Vagina (tissue), 2 donors: ENCODE measurements at places on chromosomes 6 and 20. TPM values are rescaled to one million over a fixed set of nuclear protein-coding genes. Genes with fewer than 3 reads are reported as not detected.

DNA sequence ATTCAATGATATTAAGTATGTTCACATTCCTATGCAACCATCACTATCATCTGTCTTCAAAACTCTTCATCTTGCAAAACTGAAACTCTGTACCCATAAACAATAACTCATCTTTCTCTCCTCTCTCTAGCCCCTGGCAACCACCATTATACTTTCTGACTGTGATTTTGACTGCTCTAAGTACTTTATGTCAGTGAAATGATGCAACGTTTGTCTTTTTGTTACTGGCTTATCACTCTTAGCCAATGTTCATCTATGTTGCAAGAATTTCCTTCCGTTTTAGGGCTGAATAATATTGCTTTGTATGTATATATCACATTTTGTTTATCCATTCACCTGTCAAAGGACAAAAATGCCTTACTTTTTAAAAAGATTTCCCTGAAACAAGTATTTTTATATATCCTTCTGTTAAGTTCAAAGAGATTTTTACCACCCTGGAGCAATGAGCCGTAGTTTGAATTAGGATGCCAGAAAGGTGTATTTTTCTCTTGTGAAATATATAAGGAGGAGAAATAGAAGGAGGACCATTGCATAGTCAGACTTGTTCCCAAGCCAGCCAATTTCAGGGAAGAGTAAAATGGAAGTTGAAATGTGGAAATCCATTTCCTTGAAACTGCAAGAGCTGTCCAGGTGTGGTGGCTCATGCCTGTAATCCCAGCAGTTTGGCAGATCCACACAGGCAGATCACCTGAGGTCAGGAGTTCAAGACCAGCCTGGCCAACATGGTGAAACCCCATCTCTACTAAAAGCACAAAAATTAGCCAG is 4.0 kb upstream of the CGAS start:
- peaks cover 16% of the 10 kb centered on the region for H3K4me1 ChIP-seq
- H3K27ac ChIP-seq = no peak overlapping the region
- H3K4me3 ChIP-seq = no peak overlapping the region
- no peaks in the 10 kb centered on the region for H3K36me3 ChIP-seq
- no peak for DNase-seq

DNA sequence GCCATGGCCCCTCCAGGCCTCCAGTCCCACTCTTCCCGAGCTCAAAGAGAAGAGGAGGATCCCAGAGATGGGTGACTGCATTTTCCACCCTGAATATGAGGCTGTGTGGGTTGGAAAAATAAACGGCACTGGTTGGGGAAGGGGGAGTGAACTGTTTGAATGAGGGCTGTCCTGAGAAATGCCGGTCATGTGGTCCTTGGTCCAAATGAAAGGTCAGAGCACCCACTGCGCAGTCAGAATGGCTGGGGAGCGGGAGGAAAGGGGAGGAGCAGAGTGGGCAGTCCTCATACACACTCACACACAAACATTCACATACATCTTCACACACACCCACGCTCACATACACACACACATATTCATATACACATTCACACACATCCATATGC is 83.1 kb downstream of the MRPL14 start:
- H3K27me3 ChIP-seq = no peaks in the 10 kb centered on the region
- no peaks in the 10 kb centered on the region for H3K36me3 ChIP-seq
- H3K4me3 ChIP-seq = no peak overlapping the region
- H3K27ac ChIP-seq = peak overlapping the region; percentile 72
- peaks cover 51% of the 10 kb centered on the region for H3K4me1 ChIP-seq

DNA sequence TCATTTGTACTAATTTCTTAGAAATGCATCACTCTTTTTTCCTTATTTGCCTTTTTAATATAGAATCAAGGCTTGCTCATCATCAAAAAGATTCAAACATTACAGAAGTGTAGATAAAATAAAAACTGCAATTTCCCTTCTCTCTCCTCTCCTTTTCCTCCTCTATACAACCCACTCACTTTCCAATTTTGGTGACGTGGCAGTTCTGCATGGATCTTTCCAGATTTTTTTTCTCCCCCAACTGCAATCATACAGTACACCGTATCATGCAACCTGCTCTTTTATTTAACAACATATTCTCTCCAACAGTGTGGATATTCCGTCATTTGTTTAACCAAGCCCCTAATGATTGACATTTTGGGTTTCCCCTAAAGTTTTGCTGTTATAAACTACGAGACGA is 140.5 kb downstream of the BFSP1 start:
- H3K27ac ChIP-seq = no peak overlapping the region
- DNase-seq = no peak
- no peaks in the 10 kb centered on the region for H3K36me3 ChIP-seq
- no peak overlapping the region for H3K4me3 ChIP-seq
- no peaks in the 10 kb centered on the region for H3K27me3 ChIP-seq
- no peaks in the 10 kb centered on the region for H3K4me1 ChIP-seq

DNA sequence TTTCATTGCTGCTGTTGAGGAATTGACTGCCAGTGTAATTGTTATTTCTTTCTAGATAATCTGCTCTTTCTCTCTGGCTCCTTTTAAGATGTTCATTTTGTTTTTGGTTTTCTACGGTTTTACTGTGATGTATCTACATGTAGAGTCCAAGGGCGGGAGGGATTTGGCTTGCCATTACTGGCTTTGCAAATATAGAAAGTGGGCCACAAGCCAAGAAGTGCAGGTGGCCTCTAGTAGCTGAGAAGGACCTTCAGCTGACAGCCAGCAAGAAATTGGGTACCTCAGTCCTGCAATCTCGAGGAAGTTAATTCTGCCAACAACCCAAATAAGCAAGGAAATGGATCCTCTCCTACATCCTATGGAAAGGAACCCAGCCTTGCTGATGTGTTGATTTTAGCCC is 42.8 kb upstream of the GLP1R start:
- no peaks in the 10 kb centered on the region for H3K4me1 ChIP-seq
- H3K27me3 ChIP-seq = no peaks in the 10 kb centered on the region
- no peak overlapping the region for H3K4me3 ChIP-seq
- no peaks in the 10 kb centered on the region for H3K36me3 ChIP-seq

DNA sequence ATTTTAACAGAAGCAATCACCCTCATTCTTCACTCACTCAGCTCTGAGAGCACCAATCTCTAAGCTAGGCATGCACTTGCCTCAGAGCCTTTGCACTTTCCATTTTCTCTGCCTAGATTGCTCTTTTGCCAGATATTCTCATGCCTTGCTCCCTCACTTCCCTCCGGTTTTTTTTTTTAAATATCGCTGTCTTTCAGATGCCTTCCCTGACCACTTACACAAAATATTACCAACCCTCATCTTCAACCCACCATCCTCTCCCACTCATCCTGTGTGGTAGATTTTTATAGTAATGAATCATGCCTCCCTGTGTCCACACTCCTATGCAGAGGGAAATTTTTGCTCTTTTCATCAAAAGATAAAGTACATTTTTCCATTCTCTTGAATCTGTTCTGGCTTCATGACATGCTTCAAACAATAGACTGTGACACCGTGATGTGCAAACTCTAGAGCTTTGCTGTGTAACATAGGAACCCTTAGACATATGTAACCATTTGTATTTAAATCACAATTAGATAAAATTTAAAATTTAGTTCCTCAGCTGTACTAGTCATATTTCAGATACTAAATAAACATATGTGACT is 437.1 kb downstream of the UTRN start:
- no peak overlapping the region for H3K4me3 ChIP-seq
- H3K27me3 ChIP-seq = no peaks in the 10 kb centered on the region
- H3K36me3 ChIP-seq = no peaks in the 10 kb centered on the region
- no peak overlapping the region for H3K27ac ChIP-seq
- no peaks in the 10 kb centered on the region for H3K4me1 ChIP-seq

DNA sequence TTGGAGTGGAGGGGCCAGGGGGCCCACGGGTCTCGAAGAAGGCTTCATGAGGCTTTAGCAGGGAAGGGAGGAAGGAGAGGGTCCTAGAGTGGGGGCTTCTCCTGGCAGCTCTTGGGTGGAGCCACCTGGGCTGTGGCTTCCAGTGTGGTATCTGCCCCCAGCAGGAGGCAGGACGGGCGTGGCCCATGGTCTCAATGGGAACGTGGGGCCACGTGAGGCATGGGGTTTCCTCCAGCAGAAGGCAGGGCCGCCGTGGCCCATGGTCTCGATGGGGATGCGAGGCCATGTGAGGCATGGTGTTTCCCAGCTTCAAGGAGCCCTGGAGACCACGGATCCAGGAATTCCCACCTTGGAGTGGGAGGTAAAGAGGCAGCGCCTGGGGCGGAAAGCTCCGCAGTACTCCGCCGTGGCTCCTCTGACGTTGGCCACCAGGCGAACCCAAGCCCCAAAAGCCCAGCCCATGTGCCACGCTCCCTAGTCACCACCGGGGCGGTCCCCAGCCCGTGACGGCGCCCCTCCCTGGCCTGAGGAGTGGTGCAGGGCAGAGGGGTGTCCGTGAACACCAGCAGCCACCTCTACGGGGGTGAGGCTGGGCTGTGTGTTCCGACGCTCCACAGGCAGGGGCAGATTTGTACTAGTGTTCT is 62.0 kb upstream of the GATA5 start:
- H3K4me1 ChIP-seq = peaks cover 19% of the 10 kb centered on the region
- no peaks in the 10 kb centered on the region for H3K36me3 ChIP-seq
- no peaks in the 10 kb centered on the region for H3K27me3 ChIP-seq
- H3K27ac ChIP-seq = no peak overlapping the region
- DNase-seq = no peak

DNA sequence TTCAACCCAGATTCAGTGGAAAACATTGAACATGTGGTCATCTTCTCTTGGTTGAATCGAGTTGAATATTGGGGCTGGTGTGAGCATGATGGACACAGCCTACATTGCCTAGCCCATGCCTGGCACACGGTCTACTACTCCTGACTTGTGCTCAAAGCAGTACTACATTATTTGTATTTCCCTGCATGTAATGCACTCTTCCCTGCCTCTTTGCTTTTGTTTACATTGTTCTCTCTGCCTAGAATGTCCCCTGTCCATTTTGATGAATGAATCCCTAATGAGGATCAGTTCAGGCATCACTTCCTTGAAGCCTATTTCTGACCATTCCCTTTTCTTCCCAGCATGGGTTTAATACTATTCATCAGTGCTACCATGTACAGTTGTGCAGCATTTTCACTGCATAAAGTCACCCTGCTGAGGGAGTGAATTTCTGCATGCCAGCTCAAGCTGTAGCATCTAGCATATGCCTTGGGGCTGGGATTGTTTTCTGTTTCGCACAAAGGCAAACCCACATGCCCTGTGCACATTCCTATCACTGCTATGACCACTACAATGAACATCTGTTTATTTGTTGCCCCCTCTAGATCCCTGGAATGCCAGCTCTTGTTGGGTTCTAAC is 75.3 kb upstream of the CCN6 start:
- peaks cover 9% of the 10 kb centered on the region for H3K4me1 ChIP-seq
- DNase-seq = no peak
- H3K36me3 ChIP-seq = no peaks in the 10 kb centered on the region
- H3K4me3 ChIP-seq = no peak overlapping the region

DNA sequence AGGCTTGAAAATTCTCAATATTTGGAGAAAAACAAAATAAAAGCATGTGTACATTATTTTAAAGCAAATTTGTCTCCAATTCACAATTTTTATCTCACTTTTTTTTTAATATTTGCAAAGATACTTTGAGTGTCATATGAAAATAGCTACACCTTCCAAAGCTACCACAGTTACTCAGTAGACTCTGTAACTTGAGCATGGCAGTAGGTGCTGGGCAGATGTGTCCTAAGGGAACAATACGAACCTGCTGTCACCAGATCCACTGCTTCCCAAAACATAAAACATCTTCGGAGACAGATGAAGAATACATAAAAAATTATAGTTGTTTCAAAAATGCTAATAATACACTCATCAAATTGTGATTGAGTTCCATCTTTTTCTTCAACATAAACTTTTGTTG is 10.6 kb downstream of the WDR27 start:
- no peak overlapping the region for H3K4me3 ChIP-seq
- no peak for DNase-seq
- no peaks in the 10 kb centered on the region for H3K27me3 ChIP-seq
- no peak overlapping the region for H3K27ac ChIP-seq
- no peaks in the 10 kb centered on the region for H3K4me1 ChIP-seq

SAMD5 gene
- total RNA-seq = 3.2 TPM

SMPDL3A gene
- 44.7 TPM for total RNA-seq

BPIFA1 gene
- total RNA-seq = not detected
